T-helper 9 cell (primary cell): ENCODE measurements at places on chromosomes 2 and 18.

GRCh38 chr2:191318037-191318728 lies 73.0 kb downstream of the MYO1B start:
- DNase-seq = no peak

DNA sequence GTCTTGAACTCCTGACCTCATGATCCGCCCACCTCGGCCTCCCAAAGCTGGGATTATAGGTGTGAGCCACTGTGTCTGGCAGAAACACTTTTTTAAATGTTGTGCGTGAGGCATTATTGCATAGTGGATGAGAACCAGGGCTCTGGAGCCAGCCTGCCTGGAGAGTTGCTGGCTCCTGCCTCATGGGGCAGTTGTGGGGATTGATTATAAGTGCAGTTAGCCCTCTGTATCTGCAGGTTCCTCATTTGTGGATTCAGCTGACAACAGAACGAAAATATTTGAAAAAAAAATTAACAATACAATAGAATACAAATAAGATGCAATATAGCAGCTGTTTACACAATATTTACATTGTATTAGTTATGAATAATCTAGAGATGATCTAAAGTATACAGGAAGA lies 129.4 kb upstream of the EML6 start:
- no peak for DNase-seq

- no peak for DNase-seq
These were observed 204.1 kb downstream of the TWIST2 start for GRCh38 chr2:239051891-239052445.

GRCh38 chr2:20483194-20483895 lies 36.5 kb downstream of the RHOB start:
- no peak for DNase-seq

DNA sequence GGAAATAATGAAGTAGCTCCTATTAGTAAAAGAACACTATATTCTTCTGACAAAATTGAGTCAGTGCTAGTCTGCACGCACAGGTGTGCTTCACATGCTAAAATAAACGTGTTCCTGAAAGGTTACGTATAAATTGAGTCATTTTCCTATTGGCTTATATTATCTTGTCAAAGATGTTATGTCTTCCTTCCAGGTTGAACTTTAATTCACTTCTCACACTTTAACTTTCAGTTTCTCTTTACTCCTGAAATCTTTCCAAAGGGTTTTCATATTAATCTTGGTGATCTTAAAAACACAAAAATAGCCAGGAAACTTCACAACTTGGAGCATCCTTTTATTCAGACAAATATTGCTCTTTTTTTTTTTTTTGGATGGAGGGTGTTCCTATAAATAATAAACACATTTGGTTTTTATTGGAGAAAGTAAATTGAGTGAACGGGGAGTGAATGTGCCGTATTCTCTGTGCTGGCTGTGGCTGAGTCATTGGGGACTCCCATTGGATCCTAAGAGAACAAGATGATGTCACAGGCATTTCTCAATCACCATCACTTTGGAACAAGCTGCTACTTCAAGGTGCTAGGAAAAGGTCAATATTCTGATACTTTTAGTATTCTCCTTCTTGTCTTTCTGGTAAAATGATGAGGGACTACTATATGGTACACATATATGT lies 150.2 kb upstream of the SPATS2L start:
- no peak for DNase-seq

DNA sequence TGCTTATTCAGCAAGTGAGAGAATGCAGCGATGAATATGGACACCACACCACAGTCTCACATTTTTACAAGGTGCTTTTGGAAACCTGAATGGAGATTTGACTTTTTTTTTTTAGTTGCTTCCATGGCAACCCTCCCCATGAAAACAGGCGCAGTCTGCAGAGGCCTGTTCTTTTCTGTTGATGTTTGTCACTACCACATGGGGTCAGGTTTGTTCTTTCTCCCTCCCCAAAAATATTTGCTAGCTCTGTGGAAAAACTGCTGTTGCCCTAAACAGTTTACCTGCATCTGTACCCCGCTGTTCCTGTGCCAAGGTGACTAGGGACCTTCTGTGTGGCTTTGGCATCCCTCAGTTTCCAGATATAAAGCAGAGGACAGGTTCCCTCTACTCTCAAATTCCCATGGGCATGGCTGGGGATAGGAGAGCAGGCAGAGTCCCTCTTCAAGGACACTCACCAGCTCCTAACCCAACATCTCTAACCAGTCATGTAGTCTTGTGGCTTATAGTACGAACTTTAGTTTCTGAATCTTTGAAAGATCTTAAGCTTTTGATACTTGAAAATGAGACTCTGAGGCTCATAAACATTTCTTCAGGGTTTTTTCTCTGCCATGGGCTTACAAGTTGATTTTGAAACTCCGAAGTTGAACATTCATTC lies 14.7 kb upstream of the MAPRE2 start:
- no peak for DNase-seq

DNA sequence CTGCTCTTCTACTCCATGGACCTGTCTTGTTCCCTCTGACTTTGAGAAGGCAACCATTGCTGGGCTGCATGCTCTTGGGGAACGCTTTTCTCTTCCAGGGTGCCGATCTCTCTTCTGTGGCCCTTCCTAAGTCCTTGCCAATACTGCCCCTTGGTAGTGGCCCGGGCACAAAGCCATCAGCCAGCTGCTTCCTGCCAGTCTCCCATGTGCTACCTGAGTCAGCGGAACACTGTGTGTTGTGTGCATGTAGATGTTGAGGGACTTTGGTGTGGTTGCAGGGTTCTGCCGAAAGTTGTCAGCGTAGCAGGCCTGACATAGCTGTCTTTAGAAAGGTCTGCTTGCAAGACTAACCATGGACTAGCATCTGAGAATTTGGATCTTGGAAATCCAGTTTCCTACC lies 35.4 kb downstream of the MGAT5 start:
- DNase-seq = no peak

- no peak for DNase-seq
These were observed 97.2 kb upstream of the NXPH2 start for GRCh38 chr2:138877421-138877820.

DNA sequence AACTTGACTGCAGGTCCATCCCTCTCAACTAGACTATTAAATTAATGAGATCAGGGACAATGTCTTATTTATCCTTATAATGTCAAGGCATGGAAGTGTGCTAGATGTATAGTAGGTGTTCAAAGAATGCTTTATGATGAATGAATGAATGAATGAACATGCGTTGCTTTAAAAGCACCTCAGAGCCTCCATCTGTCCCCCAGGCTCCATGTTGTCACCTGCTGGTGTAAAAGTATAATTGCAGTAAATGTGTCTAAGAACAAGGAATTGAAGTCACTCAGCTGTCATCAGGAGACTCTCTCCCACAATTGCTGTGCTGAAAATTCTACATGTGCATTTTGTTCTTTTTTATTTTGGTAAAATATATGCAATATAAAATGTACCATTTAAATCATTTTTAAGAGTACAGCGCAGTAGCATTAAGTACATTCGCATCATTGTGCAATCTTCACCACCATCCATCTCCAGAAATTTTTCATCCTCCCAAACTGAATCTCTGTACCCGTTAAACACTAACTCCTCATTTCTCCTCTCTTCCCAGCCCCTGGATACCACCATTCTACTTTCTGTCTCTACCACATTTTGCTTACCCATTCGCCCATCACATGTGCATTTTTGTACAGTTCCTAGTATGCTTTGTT lies 52.6 kb downstream of the GNAL start:
- DNase-seq = no peak

DNA sequence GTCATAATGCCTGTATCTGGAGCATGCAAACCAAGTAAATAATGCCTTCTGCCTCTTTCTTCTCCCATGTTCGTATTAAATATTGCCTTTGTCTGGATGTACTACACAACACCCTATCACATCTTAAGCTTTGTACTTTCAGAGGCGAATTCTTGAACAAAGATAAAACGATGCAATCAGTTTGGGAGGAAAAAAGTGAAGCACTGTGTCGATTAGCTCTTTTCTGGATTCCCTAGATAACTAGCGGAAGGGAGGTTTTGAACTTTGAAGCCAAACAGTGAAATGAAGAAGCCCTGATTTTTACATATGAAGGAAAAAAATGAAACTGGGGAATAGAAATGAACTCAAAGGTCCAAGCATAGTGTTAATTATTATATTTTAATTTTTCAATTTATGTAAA lies 44.7 kb downstream of the CAVIN2 start:
- DNase-seq = no peak

GRCh38 chr2:112301171-112301584 lies 25.8 kb downstream of the ZC3H6 start:
- DNase-seq = no peak

GRCh38 chr2:128538396-128538795 lies 219.7 kb upstream of the HS6ST1 start:
- DNase-seq = no peak

DNA sequence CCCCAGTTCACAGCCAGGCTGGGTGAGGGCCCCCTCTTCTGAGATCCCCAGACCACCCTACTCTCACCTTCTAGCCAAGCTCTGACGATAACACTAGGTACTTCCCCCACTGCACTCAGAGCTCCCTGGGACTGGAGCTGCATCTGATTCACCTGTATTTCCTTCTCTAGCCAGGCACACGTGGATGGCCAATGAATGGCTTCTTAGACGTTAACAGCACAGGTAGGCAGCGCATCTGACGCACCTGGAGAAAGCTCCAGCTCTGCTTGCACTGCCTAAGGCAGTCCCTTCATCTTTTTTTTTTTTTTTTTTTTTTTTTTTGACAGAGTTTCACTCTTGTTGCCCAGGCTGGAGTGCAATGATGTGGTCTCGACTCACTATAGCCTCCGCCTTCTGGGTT lies 48.1 kb downstream of the GALNT14 start:
- no peak for DNase-seq

- DNase-seq = no peak
These were observed 201.7 kb upstream of the CWC22 start for GRCh38 chr2:180208841-180209240.

DNA sequence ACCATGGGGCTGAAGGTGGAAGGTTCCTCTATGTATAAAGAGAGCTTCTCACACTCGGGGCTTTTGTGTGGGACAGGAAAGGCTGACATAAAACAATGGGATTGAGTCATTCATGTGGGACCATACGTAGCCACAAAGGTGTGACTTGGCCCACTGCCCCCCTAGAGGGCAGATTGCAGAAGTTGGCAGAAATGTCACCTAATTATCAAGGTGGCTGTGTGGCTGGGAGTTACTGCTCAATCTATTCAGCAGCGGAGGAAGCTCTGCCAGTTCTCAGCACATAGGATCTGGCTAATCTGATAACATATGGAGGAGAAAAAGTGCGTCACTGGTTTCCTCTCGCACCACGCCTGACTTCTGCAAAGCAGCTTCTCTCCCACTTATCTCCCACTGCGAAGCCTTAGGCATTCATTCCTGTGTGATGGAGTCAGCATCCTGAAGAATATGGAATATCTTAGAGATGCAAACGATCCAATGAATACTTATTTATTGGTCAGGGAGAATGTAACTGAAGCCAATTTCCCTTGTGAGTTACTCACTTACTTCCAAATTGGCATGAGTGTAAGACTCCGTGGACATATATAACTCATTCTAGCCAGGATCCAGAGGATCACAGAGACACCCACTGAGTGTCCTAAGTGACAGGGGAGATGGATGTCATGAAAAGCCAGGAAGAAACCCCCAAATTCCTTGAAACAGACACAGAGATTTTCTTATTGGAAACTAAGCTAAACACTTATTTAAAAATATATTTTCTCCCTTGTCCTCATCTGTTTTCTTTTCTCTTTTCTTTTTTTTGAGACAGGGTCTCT lies 344.8 kb downstream of the TGIF1 start:
- DNase-seq = no peak

DNA sequence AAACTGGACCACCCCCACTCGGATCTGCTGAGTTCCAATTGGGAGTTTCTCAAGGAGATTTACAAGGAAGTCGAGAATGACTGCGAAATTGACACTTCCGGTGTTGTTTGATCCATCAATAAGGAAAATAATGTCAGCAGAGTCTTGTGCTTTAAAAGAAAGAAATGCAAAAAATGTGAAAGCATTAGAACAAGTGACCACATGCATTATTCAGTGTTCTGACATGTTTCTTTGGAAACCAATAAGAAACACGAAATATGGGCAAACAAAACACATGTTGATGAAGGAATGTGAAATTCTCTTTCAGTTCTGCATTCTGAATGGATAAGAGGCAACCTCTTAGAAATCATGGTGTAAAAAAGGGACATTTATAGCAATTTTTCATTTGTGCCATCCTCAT lies 25.9 kb downstream of the COL6A3 start:
- DNase-seq = no peak

- no peak for DNase-seq
These were observed 47.7 kb downstream of the ACTR2 start for GRCh38 chr2:65275141-65275915.

DNA sequence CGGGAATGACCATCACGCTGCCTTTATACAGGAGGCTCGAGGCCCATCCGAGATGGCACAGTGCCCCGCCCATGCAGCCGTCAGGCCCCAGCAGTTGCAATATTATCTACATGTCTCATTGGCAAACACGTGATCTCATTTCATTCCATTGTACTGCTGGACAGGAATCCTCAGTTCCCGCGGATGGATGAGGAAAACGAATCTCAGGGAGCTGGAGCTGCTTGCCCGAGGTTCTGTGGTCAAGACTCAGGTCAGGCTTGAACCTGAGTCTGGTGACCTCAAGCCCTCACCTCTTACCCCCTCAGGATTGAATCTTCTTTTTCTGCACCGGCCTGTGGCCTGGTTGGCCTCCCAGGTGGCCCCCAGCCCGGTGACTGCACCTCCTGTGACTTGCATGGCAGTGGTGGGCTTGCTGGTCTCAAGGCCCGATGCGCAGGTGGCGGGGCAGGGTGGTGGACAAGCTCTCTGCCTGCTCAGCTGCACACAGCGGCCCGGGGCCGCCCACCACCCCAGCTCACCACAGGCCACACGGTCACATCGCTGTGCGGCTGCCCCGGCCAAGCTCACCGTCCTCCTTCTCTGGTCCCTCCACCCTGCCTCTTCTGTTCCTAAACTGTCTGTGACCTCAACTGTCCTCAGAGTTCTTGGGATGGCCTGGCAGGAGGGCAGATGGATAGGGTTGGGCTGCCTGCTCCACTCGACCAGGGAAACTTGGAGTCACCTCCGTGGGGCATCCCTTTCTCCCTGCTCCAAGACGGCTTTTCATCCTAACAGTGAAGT lies 52.0 kb upstream of the HS6ST1 start:
- no peak for DNase-seq

DNA sequence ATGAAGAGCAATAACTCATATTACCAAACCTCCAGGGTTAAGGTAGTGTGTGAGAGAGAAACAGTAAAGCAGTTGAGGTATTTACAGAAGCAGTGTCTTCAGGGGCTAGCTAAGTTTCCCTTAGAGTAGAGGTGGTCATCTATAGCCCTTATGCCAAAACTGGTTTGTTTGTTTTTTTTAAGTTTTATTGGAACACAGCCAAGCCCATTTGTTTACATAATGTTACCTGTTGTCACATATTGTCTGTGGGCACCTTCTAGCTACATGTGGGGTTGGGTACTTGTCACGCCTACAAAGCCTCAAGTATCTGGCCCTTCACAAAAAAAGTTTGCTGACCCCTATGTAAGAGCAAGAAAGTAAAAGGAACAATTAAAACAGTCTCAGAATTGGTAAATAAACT lies 39.4 kb downstream of the ACTR2 start:
- no peak for DNase-seq

DNA sequence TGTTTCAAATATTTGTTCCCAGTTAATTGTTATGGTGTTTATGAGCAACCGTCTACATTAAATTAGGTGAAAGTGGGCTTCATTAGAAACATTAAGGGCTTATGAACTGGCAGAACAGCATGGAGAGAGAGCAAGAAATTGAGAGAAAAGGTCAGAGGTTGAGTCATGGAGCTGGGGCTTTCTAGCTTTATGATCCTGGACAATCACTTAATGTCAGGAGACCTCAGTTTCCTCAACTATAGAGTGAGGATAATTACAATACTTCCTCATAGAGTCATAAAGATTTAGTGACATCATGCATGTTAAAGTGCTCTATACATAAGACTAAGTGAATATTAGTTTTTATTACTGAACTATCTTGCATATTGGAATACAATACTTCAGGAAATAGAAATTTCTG lies 83.9 kb downstream of the PLCL1 start:
- DNase-seq = no peak
